ENCODE measurements at places on chromosomes 1 and 21.
A peak's percentile ranks its signal among the peaks of the same experiment; 100 is the strongest.

GRCh38 chr1:173867141-173867752, 542 bp downstream of the GAS5 start:
- no peak for DNase-seq

- no peak for DNase-seq
Observed at GRCh38 chr1:50637460-50637859, 214.2 kb upstream of the DMRTA2 start.

- DNase-seq, result no peak
Observed at GRCh38 chr1:12477936-12478611, 139.9 kb downstream of the DHRS3 start.

GRCh38 chr1:217734973-217735372, 103.8 kb downstream of the SPATA17 start:
- no peak for DNase-seq

DNA sequence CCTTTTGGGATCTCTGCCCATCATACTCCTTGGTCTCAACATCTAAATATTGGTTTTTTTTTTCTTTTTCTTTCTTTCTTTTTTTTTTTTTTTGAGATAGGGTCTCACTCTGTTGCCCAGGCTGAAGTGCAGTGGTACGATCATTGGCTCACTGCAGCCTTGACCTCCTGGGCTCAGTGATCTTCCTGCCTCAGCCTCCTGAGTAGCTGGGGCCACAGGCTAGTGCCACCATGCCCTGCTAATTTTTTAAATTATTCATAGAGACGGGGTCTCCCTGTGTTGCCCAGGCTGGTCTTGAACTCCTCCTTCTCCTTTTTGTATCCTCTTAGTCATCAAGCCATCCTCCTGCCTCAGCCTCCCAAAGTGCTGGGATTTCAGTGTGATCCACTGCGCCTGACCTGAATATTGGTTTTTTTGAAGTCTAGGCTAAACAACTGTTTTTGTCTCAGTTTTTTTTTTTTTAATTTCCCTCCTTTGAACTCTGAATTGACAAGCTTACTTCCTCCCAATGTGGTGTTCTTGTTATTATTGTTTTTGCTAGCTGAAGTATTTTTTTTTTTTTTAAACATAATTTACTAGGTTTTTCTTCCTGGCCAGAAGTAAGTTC, 30.9 kb downstream of the MAPKAPK2 start:
- peak; percentile 60 for DNase-seq

DNA sequence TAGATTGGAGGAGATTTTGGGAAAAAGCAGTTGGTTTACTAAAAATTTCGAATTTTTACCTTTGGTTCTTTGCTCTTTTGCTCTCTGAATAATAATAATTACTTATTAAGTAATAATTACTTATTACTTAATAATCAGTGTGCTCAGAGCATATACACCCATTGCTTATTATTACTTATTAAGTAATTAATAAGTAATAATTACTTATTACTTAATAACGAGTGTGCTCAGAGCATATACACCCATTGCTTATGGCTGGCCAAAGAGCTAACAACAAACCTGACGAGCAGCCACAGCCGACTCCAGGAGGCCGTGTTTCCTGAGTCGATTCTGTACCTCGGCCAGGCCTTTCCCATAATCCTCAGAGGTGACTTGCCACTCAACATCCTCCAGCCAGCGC, 20.5 kb downstream of the SPTA1 start:
- no peak for DNase-seq

DNA sequence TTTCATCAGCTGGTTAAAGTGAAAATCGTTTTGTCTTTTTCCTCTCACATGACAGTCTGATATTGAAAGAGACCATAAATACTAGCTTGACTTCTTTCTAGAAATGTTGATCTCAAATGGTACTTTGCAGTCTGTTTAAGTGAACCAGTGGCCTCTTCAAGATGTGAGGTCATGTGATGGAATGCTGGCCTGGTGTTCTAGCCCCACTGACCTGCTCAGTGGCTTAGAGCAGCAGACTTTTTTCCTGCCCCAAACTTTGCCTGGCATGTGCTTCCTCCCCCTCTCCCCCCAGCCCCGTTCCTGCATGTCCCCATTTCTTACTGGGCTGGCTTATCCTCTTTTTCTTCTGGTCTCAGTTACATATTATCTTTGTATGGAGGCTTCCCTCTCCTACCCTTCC, 34.3 kb downstream of the ZYG11A start:
- no peak for DNase-seq

DNA sequence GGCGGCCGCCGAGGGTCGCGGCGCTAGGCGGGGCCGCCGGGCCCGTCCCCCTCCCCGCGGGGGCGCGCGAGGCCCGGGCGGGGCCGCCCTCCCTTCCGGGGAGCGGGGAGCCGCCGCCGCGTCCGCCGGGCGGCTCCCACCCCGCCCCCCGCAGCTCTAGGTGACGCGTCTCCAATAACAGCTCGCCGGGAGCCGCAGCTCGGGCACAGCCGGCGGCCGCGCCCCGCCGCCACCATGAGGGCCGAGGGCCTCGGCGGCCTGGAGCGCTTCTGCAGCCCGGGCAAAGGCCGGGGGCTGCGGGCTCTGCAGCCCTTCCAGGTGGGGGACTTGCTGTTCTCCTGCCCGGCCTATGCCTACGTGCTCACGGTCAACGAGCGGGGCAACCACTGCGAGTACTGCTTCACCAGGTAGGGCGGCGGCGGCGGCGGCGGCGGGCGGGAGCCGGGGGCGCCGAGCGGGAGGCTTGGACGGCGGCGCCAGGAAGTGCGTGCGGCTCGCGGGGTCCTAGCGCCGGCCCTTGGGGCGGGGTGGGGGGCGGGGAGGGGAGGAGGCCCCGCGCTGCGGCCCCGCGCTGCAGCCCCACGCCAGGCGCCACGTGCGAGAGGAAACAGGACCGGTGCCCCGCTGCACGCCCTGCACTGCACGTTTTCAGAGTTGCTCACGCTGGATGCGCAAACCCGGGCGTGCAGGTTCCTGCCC, at the start of gene SMYD2:
Gene SMYD2 (plus strand): TSS at position 139 of the 699 bp plus-strand sequence. CDS start 96 bp downstream, at position 235.
- DNase-seq, result peak; percentile 73

DNA sequence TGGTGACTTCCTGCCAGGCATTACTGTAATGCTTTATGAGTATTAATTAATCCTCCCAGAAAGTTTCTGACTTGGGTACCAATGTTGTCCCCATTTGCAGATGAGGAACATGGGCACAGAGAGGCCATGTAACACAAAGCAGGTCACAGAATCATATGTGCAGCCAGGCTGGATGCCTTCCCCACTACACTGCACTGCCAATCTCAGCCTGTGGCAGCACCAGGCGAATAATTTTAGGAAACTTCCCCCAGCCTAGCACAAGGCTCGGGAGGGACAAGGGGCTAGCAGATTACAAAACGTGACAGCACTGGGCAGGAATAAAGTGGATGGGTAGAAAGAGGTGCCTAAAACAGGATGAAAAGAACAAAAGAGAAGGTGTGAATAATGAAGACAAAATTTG, 331.7 kb upstream of the PROX1 start:
- no peak for DNase-seq

DNA sequence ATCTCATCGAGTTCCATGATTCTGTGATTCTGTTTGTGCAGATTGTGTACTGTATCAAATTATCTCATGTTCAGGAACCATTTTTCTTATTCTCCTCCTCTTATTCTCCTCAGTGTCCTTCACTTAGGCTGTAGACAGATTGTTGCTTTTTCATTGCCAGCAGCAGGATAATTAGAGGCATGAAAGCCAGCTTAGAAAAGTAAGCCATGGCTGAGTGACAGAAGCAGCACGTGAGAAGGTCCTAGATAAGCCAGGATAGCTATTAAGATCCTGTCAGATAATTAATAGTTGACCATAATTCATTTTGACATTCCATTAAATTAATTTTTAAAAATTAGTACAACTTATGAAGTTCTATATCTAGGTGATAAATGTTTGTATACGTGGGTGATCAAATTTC, 60.8 kb upstream of the PRKACB start:
- DNase-seq, result no peak

GRCh38 chr1:50109647-50110075, 941 bp downstream of the ELAVL4 start:
- DNase-seq, result peak; percentile 10

GRCh38 chr1:55050283-55050682, 10.9 kb downstream of the PCSK9 start:
- DNase-seq, result no peak

DNA sequence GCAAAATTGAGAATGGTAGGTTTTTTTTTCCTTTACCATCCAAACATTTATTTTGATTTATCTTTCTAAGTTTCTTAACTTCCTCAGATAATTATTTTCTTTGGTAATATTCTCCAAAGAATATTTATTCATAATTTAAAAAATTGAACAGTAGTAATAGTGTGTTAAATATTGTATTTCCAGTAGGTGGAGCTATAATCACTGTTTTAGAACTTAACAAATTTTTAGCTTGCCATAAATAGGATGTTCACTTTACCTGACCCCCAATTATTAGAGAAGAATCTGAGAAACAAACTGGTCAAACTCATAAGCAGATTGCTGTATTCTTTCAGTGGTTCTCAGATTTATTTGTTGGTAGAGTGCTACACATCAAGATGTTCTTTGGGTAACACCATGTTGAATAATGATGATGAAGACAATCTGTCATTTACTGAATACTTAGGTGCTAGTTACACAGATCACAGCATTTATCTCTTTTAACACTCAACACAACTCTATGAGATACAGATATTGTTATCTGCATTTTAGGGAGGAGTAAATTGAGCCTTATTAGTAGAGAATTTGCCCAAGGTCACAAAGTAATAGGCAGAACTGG, 82.4 kb upstream of the GPR88 start:
- DNase-seq, result peak; percentile 51

DNA sequence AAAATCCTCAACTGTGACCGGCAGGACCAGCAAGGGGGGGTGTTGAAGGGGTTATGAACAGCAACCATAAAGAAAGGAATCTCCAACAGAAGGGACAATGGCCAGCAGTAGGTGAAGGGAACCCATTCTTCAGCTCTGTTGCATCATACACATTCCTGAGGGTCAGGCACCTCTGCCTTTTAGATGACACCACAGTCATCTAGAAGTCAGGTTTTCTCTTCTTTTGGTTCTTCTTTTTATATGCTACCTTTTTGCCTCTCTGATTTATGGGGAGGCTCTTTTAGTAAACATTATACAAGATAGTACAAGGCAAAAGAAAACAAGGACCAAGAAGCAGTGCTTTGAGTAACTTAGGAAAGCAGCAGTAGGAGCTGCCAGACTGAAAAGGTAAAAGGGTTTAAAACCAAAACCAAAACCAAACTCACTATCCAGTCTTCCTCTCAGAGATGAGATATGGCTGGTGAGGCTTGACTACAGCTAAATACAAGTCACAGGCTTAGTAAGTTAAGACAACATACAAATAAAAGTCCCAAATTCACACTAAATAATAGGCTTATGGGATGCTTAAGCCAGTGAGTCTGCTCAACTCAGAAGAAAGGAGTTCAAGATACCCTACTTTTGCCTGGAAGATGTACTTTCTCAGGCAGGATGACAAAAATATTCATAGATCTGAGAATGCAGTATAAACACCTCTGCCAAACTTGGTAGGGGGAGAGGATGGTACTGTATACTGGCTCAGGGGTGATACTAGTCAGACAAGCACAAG, 4.1 kb downstream of the TEX38 start:
- peak; percentile 55 for DNase-seq

DNA sequence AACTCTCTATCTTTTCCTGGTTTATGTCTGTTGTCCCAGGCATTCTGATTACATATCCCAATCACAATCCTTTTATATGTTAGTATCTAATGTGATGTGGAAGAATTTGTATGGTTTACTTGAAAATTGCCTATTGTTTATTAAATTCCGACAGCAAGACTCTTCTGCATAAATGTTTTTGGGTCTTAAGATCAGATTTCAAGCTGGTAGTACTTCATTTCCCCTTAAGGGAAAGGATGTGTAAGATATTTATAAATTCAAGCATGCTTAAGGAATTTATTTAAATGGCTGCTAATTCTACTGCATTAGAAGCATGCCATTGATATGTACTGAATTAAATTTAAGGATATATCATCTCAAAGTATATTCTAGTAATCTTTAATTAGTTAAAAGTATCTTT, 20.4 kb upstream of the GPR88 start:
- DNase-seq, result no peak

- DNase-seq, result no peak
Observed at GRCh38 chr1:182608845-182609610, 4.8 kb upstream of the RGS16 start.

DNA sequence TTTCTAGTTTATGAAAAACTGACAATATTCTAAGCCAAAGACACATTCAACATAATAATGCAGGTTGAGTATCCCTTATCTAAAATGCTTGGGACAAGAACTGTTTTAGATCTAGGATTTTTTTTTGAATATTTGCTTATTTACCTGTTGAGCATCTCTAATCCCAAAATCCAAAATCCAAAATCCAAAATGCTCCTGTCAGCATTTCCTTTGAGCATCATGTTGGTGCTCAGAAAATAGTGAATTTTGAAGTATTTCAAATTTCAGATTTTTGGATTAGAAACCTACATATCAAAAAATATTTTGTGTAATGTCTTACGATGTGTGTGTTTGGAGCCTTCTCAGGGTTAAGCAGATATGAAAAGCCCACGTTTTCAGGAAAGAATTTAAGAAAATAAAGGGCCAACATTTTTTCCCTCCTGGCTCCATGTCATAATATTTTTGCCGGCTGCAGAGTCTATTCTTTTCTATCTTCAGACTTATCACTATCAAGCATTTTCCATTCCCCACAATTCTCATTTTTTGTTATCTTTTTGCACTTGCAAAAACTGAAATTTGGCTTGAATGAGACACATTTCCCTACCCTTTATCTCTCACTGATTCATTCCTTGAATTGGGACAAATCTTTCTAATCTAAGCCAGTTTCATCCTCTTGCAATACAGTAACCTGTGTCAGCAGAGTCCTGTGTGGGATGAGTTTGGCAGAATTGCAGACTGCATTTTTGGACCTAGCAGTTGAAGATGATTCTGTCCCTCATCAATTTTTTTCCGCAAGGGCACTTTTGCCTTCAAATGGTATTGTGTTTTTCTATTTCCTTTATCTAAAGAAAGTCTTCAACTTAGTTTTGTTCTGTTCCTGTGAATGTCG, 233.9 kb downstream of the DISC1 start:
- no peak for DNase-seq

GRCh38 chr1:64059556-64059955, 143.9 kb upstream of the UBE2U start:
- no peak for DNase-seq

DNA sequence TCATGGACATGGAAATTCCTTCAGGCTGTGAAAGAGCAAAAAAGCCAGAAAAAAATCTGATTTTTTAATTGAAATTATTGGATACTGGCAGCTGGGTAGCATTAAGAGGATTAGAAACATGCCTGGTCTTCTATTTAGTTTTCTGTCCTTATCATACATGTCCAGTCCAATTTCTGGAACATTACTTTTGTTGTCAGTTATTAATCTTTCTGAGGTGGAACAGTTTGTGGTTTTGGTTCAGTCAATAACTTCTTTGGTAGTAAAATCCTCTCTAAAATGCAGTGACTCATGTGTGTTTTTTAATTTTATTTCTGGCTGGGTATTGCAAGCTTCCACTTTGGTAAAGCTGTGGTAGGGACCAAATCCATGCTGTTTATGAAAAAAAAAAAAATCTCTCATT, 687.0 kb upstream of the ADGRL2 start:
- no peak for DNase-seq

GRCh38 chr1:221040101-221040500, 160.9 kb downstream of the HLX start:
- DNase-seq, result no peak

GRCh38 chr1:87903242-87903641, 574.6 kb downstream of the LMO4 start:
- no peak for DNase-seq

- DNase-seq, result no peak
Observed at GRCh38 chr21:22536509-22536908, 1538.3 kb downstream of the NCAM2 start.

- DNase-seq, result no peak
Observed at GRCh38 chr1:80961464-80962190, 839.1 kb upstream of the ADGRL2 start.

GRCh38 chr1:18877282-18877681, 17.8 kb upstream of the TAS1R2 start:
- no peak for DNase-seq
